Mesothelial cell of epicardium (in vitro differentiated cells): ENCODE measurements at places on chromosomes 4 and X. TPM values are rescaled to one million over a fixed set of nuclear protein-coding genes. Genes with fewer than 3 reads are reported as not detected.

Gene GPRIN3
- 1.4 to 1.6 TPM (median 1.5 TPM) in 3 replicates for total RNA-seq

Gene DMRTC1
- 0.65 to 2.1 TPM (median 0.88 TPM) in 3 replicates for total RNA-seq

Gene HCCS
- total RNA-seq, result 16.0 to 19.3 TPM (median 17.9 TPM) in 3 replicates

Gene SPANXB1
- 4.2 to 5.3 TPM (median 4.6 TPM) in 3 replicates for total RNA-seq

Gene TMEM31
- 0.74 to 1.2 TPM (median 0.75 TPM) in 3 replicates for total RNA-seq

Gene SPANXA2
- total RNA-seq, result not detected in 3 replicates

Gene USP17L30
- not detected in 3 replicates for total RNA-seq

Gene RBM46
- 0.33 to 0.43 TPM (median 0.36 TPM) in 3 replicates for total RNA-seq

Gene ERAS
- total RNA-seq, result 0.33 to 0.63 TPM (median 0.54 TPM) in 3 replicates

Gene USP17L25
- not detected in 3 replicates for total RNA-seq

DNA sequence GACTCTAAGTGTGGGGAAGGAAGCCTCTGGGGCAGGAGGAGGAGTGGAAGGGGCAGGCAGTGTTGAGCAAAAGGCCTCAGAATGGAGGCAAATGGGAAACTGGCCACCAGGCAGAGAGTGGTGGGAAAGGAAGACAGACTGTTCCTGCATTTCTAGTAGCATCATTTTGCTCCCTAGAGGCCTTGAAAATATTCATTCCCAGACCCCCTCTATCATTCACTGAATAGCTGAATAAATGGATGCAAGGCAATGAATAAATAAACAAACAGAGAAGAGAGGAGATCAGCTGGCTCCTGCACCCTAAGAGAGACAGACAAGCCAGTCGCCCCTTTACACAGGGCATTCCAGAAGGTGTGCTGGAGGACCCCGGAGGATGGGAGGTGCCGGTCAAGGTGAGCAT, 511.9 kb downstream of the BCOR start:
- no peak for DNase-seq

- DNase-seq, result no peak
Observed at GRCh38 chr4:28916585-28916984, 1803.6 kb upstream of the PCDH7 start.

GRCh38 chr4:14783011-14783877, 219.0 kb upstream of the CPEB2 start:
- DNase-seq, result no peak

DNA sequence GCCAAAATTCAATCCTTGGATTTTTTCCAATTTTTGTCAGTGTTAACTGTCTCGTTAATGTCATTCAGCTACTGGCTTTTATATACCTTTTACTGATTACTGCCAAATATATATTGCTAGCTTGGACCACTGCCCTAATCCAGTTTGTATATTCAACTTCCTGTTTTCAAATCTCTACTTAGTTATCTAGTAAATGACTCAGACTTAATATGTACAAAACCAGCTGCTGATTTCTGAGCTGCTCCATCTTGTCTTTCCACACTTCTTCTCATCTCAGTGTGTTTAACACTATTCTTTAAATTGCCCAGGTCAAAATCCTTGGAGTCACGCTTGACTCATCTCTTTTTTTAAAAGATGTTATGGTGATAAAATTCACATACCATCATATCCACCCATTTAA, 1196.7 kb downstream of the RAPGEF2 start:
- no peak for DNase-seq

DNA sequence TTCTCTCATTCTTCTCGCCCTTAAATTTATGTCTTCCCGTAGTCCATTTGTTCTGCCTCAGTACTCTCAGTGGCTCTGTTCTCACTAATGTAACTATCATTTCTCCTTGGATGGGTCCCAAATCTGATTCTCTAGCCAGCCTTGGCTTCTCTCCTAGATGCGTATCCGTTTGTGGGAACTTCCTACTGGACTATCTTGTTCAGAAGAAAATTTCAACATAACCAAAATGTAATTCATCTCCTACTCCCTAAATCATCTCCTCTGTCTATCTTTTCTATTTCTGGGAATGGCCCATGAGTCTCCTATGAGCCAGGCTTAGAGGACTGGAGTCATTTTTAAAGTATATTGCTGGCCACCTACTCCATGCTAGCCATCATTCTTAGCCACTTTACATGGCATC, 4.4 kb upstream of the C4orf36 start:
- no peak for DNase-seq

DNA sequence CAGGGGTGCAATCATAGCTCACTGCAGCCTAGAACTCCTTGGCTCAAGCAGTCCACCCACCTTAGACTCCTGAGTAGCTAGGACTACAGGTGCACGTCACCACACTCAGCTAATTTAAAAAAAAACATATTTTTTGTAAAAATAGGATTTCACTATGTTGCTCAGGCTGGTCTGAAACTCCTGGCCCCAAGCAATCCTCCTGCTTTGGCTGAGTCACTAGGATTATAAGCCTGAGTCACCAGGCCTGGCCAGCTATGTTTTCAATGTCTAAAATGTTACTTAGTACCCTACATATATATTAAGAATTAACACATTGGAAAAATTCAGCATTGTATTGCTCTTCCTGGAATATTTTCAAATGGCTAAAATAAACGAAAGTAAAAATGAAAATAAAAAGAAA, 37.5 kb downstream of the PNPLA4 start:
- no peak for DNase-seq

- no peak for DNase-seq
Observed at GRCh38 chrX:78213331-78213730, 73.9 kb upstream of the TAF9B start.

GRCh38 chrX:109720947-109721346, 12.1 kb downstream of the ACSL4 start:
- DNase-seq, result no peak

GRCh38 chr4:4421356-4421755, 34.5 kb downstream of the NSG1 start:
- DNase-seq, result no peak

DNA sequence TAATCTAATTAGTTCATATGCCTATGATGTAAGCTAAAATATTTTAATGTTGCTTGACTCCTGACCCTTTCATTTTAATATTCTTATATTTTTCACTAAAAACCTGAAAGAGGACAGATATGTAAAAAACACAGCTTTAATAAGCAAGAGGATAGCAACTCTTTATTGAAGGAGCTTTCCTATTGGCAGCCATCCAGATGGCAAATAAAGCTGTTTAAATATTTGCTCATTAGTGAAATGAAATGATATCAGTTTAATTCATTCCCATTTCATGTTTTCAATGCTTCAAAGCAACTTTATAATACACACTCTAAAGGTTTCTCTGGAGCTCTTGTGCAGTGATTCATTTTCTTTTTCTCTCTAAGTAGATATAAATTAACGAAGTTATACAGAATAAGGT, 473.4 kb downstream of the PCDH7 start:
- DNase-seq, result no peak

DNA sequence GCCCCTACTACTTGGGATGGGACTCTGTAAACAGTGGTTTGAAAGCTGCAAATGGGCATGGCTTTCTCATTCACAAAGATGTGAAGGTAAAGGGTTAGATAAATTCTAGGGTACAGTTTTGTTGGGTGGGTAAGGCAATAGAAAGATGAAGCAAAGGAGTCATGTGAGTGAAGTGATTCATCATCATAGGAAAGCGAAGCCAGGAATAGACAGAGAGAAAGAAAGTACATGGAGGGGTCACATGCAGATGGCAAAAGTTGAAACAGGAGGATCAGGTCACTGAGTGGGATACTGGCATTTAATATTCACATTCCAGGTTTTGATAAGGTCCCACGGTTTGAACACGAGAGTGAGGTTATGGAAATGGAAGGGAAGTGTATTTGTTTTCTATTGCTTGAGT, 8.2 kb upstream of the ABCG2 start:
- DNase-seq, result no peak

DNA sequence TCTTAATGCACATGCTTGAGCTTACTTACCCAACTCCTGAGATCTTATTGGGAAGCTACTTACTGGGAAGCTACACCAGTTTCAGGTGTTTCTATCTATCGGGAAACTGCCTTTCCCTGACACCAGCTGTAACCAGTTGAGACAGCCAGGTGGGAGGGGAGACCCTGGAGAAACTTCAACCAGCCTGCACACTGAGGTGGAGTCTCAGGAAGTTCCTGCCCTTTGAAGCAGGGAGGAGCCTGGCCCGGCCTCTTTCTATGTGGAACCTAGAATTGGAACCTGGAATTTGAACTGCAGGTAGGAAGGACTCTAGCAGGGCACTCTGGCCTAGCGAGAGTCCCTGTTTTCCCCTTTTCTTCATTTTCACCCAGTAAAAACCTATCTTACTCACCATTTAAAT, 425.8 kb upstream of the PABPC4L start:
- no peak for DNase-seq

DNA sequence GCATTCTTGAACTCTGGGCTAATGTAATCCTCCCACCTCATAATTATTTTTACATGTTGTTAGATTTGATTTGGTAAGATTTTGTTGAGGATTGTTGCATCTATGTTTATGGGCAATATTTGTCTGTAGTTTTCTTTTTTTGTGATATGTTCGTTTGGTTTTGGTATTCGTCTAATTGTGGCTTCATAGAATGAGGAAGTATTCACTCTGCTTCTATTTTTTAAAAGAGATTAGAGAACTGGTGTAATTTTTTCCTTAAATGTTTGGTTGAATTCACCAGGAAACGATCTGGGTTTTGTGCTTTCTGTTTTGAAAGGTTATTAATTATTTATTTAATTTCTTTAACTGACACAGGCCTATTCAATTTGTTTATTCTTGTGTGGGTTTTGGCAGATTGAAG, 161.2 kb upstream of the NUDT6 start:
- DNase-seq, result no peak

DNA sequence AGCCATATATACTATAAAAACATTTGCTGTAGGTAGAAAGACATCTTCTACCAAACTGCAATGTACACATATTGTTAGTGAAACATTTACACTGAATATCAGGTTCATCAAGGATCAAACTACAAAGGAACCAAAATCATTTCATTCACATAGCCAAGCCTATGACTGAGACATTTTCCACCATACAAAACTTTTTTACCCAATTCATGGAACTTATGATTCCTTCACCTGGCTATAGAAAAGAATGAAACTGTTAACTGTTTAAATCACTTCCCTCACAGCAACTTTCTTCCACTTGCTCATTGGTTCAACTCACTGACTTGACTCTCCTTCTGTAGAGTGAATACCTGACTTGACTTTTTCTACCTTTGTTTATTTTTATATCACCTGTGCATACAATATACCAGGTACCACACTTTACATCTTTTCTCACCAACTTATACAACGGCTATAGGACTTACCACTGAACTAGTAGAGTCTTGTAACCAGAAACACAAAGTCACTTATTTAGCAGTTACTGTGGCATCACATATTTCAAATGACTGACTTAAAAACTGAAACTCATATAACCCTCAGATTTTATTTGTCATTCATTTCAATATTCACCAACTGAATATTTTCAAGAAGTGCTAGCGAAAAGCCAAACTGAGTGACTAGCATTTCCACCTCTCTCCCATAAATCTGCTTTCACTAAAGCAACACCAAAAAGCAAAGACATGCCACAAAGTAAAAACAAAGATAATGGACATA, 30.9 kb downstream of the CAMK2D start:
- no peak for DNase-seq

DNA sequence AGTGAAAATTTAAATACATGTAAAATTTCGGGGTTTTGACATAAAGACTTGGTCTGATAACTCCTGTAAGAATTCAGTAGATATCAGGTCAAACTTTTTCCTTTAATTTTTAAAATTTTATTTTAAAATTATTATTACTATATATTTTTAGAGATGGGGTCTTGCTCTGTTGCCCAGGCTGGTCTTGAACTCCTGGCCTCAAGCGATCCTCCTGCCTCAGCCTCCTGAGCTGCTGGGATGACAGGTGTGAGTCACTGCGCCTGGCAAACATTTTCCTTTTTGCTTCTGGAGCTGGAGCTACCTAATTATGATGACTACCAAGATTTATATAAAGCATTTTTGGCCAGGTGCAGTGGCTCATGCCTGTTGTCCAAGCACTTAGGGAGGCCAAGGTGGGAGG, 37.3 kb downstream of the KLHL15 start:
- no peak for DNase-seq

GRCh38 chr4:141090473-141090872, 42.8 kb downstream of the RNF150 start:
- no peak for DNase-seq

- DNase-seq, result no peak
Observed at GRCh38 chr4:80221161-80221560, 23.9 kb downstream of the PRDM8 start.

DNA sequence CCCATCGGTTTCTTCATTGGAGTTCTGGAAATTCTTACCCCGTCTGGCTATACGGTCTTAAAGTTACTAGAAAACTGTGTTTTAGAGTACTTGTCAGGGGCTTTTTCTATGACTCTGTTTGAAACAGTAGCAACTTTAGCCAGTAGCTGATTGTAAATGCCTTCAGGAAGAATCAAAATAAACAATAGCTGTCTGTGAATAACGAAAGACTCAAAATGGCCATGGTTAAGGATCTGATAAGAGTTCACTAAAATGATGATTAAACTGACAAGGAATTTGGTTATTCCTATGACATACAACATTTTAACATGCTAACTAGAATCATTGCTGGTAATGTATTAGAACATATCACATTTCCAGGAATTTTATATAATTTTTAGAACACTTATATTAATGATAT, 191.0 kb downstream of the EVC2 start:
- no peak for DNase-seq

DNA sequence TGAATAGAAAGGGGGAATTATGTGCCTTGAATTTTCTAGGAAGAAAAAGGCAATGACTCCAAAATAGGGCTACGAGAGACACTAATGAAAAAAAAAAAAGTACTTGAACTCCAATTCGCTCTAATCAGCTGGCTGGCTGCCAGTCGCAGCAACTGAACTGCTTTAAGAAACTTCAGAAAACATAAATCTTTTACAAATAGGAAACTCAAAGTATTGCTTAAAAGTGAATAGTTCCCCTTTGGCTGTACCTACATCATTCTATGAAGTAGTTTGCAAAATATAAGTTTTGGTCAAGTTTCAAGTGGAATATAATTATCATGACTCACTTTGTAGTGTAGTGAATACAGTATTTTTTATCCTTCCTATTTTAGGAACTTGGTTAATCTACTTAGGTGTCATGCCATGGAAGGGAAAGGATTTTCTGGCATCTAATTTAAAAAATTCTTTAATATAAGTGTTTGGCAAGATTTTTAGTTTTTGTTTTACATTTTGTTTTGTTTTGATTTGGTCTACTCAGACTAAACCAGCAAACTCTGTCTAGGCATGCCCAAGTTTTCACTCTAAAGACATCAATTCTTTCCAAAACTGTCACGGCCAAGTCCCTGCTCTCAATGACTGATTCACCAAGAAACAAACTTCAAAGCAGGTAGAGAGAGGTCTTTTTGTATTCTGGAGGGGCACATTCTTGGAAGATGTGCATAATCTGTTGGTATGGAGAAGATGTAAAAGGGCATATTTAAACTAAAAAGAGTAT, 382.4 kb upstream of the GALNT7 start:
- DNase-seq, result peak; percentile 36

GRCh38 chr4:180675359-180675650, 1567.9 kb upstream of the TENM3 start:
- no peak for DNase-seq

DNA sequence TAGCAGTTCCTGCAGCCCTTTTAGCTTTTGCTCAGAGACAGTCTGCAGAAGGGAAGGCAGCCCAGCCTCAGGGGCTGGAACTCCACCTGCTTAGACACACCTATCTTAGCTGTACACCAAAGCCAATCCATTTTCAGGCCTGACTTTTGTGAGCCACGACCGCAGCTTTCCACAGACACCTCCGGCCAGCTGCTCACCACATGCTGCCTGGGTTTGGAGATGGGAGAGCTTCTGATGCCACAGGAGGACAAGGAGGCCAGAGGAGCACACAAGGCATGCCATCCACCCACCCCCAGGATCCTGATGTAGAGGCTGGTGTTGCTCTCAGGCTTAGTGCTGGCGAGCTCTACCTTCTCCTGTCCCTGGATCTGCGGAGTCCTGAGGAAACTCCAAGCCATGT, 141.8 kb upstream of the NALF2 start:
- no peak for DNase-seq

- no peak for DNase-seq
Observed at GRCh38 chrX:118350706-118351105, 4.8 kb downstream of the WDR44 start.
